ENCODE measurements at places on chromosomes 6 and 20. TPM values are rescaled to one million over a fixed set of nuclear protein-coding genes. Genes with fewer than 3 reads are reported as not detected.
A peak's percentile ranks its signal among the peaks of the same experiment; 100 is the strongest.

- DNase-seq, result no peak
These were observed 878.6 kb upstream of the CITED2 start for GRCh38 chr6:140253096-140253495.

- no peak for DNase-seq
These were observed 11.5 kb downstream of the DHX35 start for GRCh38 chr20:38973645-38974044.

DNA sequence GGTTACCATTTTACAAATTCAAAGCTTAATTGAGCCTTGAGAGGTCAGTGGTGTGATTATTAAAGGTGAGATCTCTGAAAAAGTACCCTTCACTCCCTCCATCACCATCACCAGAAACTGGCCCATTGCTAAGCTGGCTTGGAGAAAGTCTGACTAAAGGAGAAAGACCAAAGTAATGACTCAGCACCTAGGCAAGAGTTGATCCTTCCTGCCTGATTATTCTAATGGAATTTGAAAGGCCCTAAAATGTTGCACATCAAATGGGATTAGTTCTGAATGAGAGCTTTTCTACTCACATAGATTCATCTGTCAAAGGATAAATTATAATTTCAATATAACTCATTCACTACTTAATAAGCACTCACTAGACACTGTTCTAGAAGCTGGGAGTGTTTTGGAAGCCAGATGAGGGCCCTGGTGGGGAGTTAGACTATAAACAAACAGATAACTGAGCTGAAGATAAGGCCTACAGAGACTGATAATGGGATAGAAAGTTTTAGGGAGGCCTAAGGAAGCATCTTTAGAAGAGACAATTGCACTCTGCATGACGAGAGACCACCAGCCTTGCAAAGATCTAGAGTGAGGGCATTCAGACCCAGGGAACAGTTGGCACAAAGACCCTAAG is 366.7 kb downstream of the SYNE1 start:
- no peak for DNase-seq

DNA sequence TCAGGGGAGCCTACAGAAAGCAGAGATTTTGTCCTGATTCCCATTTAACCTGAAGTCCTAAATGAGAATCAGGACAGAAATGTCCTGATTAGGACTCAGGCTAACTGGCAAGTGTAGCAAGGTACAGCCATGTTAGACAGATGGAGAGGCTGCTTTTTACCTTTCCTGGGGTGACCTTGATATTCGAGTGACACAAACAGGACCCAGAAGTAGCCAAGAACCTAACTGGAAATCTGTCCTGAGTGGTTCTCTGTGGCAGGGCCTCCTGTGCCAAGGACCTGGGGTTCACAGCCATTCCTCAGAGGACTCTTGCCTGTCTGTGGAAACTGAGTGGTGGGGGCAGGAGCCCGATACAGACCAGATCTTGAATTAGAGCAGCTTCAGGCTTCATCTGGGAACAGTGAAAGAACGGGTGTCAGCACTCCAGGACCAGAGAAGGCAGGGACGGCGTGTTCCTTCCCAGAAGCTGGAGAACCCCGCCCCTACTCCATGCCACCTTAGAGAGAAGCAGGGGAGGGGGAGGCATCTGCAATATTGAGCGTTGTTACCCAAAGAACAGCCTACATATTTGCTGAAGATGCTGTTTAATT is 4.3 kb upstream of the FUCA2 start:
- no peak for DNase-seq

DNA sequence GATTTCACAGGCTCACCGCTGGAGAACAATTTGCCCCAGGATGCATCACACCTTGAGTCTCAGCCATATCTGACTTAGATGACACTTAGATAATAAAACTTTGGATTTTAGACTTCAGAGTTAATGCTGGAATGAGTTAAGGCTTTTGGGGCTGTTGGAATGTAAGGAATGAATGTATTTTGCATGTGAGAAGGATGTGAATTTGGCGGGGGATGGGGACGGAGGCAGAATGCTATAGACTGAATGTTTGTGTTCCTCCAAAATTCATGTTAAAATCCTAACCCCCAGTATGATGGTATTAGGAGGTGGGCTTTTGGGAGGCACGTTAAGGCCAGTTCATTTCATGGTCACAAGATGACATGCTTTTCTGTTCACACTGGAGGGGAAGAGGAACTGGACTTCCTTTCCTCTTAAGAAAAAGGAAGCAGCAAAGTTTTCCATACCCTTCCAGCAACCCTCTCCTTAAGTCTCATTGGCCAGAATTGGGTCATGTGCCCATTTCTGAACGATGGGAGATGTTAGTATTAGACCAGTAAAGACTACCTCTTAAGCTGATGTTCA is 5.8 kb upstream of the SRXN1 start:
- DNase-seq, result no peak

DNA sequence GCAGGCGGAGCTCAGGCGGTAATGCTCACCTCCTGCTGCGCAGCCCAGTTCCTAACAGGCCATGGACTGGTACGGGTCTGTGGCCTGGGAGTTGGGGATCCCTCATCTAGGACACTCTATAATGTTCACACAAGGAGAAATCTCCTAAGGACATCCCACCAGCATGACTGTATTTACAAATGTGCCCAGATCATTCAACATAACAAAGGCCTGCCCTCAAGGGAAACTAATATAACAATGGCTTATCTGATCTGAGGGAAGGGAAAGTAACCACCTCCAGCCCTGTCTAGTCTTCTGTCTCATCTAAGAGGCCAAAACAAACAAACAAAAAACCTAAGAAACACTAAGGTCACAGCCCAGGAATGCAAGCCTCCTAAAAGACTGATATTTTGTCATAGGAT is 232.8 kb downstream of the RNGTT start:
- DNase-seq, result no peak

DNA sequence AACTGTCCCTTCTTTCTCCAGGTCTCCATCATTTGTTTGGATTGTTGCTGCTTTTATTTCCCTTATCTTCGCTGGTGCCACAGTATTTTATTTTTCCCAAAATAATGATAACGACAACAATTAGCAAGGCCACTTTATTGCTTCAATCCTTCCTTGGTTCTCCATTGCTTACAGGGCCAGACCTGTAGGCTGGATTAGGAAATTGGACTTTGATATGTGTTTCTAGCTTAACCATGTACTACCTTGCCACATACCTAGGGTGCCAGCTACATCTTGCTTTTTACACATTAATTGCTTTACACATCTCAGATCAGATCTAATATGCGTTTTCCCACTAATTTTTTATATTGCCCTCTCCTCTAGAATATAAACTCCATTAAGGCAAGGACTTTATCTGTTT is 195.4 kb downstream of the HIVEP2 start:
- DNase-seq, result no peak

Gene ANKEF1
- total RNA-seq, result 4.6 TPM

Gene LRRC73
- total RNA-seq, result 0.53 TPM

DNA sequence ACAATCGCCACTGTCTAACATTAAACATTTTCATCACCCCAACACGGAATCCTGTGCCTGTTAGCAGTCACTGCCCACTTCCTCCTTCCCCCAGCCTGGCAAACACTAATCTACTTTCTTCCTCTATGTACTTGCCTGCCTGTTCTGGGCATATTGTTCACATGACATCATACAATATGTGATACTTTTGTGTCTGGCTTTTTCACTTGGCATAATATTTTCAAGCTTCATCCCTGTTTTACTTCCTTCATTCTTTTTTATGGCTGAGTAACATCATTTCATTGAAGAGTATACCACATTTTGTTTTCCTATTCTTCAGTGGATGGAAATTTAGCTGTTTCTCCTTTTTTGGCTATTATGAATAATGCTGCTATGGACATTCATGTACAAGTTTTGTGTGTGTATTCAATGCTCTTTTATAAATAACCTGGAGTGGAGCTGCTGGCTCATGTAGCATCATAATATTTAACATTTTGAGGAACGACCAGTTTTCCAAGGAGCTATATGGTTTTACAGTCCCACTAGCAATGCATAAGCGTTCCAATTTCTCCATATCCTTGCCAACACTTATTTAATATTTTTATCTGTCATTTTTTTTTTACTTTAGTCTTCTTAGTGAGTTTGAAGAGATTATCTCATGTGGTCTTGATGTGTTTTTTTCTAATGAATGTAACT is 360.1 kb downstream of the HDGFL1 start:
- DNase-seq, result no peak

DNA sequence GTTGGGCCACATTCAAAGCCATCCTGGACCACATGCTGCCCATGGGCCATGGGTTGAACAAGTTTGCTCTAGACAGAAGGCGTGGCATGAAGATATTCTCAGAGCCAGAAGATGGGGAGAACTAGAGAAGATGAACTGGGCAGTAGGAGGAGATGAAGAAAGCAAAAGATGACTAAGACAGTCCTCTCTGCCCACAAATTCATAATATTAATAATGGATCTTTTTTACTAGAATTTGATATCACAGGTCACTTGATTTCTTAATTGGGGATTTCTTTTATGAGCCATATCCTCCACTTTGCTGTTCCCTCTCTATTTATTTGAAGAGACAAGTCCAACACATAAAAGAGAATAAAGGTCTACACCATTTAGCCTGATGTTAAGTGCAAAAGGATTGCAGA is 25.5 kb upstream of the EDN1 start:
- DNase-seq, result no peak

- no peak for DNase-seq
These were observed 88.0 kb upstream of the RPS6KA2 start for GRCh38 chr6:166715065-166715464.

GRCh38 chr20:15986690-15987089 is 586.6 kb downstream of the KIF16B start:
- no peak for DNase-seq

Gene CABLES2
- total RNA-seq, result 3.9 TPM

DNA sequence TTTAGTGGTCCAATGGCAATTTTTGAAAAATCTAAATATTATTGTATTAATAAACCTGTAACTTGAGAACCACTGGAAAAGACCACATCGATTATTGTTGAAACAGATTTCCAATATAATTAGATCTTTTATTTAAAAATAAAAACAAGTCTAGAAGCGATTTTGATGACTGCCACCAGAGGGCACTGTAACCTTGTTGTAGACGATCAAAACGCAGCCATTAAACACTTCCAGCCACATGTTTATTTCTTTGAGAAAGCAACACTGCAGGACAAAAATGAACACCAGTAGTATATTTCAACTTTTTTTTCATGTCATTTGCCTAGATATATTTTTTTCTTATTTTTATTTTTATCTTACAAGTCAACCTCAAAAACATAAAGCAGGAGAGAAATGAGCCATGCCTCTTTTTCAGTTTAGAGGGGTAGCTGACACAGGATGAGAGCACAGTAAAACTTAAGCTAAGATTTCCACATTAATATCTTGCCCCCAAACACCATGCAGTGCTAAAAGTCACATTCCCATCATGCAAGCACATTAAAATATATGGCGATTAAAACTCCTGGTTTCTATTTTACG is 115.4 kb downstream of the OPRM1 start:
- DNase-seq, result peak; percentile 62

DNA sequence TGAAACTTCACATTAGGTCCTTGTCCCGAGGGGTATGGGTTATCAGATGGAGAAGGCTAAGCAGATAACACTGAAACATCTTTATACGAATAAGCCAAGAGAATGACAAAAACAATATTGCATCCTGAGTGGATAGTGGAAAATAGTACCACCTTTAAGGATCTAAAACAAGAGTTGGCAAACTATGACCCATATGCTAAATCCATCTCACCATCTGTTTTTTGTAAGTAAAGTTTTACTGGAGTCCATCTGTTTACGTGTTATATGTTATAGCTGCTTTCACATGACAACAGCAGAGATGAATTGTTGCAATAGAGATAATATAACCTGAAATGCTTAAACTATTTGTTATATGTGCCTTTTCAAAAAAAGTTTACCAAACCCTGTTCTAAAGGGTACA is 76.1 kb upstream of the TRDN start:
- no peak for DNase-seq

DNA sequence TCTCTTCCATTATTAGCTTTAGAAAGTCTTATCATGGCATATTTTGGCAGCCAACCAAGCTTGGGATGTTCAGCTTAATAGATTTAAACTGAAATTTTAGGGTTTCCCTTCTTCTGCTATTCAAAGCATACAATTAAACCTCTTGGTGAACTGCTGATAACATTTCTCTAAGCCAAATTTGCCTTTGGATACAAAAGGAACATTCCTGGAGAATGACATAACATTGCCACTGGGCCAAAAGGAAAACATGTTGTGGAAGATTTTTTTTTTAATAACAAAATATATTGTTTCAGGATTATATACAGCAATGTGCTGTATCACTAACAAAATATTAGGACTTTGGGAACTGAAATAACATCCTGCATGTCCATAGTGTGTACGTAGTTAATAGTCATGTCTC is 215.1 kb upstream of the TBX18 start:
- no peak for DNase-seq

Gene SNAP91
- not detected for total RNA-seq
